HFFc6 (cell line): ENCODE measurements at places on chromosomes 11 and 22. TPM values are rescaled to one million over a fixed set of nuclear protein-coding genes. Genes with fewer than 3 reads are reported as not detected.

The NXPE4 gene
- not detected in 2 replicates for total RNA-seq

DNA sequence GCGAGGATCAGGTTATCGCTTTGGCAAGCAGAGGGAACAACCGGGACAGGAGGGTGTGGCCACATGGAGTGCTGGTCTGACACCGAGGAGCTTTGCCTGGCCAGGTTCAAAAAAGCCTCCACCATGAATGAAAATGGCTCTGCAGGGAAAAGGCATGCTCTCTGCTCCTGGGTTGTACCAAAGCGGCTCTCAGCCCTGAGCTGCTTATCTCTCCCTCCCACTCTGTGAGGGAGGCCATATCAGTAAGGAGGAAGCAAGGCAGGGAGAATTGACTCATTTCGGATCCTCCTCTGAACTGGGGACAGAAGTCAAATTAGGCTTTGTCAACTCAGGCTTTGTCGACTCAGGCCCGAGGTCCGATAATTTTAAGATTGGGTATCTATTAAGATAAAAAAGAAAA lies 82.9 kb upstream of the CRTAM start:
- no peak for DNase-seq

GRCh38 chr11:105000797-105001196 lies 22.2 kb downstream of the CASP5 start:
- DNase-seq, result no peak

The CBX7 gene
- 6.7 to 7.7 TPM (median 7.4 TPM) in 3 replicates for total RNA-seq

The CKAP5 gene
- total RNA-seq, result 92.9 to 125 TPM (median 109 TPM) in 3 replicates

GRCh38 chr11:121105481-121106195 lies 4.6 kb downstream of the TECTA start:
- no peak for DNase-seq

DNA sequence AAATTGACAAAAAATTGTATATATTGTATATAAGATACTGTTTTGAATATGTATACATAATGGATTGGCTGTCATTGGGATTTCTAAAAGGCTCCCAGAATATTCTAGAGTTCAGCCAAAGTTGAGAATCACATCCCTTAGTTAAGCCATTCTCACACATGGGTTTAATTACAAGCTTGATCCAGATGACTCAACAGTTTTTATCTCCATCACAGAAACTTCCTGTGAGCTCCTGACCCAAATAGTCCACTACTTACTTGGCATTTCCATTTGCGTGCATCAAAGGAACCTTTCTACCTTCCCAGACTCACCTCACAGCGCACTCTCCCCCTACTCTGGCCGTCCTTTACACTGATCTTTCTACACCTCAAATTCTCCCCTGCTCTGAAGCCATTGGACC lies 184.8 kb upstream of the ARHGAP20 start:
- DNase-seq, result peak; percentile 73

- DNase-seq, result no peak
Observed at GRCh38 chr22:31271485-31271884, 20.8 kb downstream of the PIK3IP1 start.

DNA sequence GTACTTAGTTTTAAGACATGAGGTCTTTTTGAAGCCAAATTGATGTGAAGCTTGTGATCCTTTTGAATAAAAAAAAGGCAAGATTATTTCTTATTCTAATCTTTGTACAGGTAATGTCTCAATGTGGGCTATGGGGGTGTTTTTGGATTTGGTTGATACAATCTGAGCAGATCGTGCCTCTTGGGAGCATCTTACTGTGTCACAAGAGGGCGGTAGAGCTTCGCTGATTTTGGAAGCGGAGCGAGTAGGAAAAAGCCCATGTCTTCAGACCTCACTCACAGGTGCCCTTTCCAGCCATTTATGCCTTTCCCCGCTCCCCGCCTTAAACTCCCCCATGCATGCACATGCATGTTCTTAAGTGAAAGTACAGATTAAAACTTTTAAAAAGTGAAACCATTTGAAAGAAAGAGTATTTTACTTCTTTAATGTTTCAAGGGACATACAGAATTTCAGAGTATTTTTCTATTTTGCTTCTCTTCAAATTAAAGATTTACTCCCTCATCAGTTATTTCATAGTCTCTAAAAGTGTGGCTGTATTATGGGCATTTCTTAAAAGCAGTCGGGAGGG lies 18.8 kb downstream of the DDX25 start:
- DNase-seq, result peak; percentile 44

DNA sequence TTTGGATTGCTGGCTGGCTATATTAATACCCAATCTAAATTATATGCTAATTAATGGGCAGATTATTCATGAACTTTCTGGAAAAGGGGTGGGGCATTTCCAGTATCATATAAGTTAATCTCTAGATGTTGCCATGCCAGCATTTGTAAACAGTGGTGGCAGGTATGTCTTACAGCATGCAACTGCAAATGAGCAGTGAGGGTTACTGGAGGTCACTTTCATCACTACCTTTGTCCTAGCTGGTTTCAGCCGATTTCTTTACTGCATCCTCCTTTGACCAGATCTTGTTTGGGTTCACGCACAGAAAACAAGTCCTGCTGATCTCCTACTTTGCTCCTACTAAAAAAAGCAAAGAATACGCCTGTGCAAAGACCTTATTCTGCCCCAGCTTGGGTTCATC lies 89.1 kb upstream of the USP47 start:
- no peak for DNase-seq

DNA sequence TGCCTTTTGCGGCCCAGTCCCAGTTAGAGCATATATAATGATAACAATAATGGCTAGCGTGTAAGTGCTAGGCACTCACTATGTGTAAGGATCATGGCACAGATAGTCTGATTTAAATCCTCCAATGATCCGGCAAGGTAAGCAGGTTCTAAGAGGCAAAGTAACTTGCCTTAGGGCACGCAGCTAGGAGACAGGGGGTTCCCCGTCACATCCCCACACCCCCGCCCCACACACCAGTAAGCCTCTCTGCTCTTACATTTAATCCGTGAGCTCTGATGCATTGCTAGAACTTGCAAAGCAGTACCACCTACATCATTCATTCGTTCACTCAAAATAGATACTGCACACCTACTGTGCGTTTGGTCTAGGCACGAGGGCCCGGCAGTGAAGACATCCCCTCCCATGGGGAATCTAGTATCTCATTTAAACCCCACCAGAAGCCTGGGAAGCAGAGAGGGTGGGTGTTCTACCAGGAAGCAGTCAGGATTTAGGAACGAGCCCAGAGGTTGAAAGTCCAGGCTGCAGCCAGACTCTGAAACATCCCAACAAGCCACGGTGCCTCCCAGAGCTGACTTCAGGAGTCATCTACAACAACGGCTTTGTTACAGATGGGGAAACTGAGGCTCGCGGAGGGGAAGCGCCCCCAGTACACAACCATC lies 20.6 kb downstream of the TMPRSS6 start:
- no peak for DNase-seq

DNA sequence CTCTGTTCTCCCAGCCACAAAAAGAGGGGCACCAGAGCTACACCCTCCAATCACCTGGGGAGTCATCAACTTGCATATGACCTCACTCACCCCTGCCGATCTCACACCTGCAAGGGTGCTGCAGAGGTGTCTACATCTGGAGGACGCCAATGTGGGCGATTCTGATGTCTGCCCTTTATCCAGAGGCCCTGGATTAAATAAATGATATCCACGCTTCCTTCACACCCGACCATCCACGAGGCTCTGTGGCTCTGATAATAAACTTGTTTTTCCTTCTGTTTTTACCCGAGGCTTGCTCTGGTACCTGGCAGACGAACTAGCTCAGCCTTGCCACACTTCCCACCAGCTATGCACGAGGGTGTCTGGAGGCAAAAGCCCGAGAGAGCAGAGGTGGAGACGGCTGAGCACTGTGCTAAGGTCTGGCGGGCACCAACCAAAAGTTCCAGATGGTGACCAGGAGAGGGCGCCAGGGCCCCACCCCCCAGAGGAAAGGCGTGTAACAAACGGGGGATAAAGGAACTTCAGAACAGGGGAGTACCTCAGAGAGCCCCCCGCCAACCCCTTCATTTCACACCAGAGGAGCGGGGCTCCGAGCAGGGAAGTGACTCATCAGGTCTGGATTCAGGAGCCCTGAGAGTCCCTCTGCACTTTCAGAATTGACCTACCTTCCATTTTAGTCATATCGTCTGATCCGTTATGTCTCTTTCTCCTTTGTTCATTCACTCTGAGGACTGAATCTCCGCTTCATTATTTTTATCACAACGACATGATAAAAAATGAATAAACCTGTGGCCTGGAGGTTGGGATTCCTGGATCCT lies 13.5 kb downstream of the SCN3B start:
- no peak for DNase-seq

- DNase-seq, result no peak
Observed at GRCh38 chr11:64245401-64245796, 1.3 kb downstream of the PPP1R14B start.

GRCh38 chr11:100031973-100032372 lies 655.1 kb upstream of the ARHGAP42 start:
- no peak for DNase-seq

GRCh38 chr11:69446108-69446507 lies 35.4 kb upstream of the LINC01488 start:
- DNase-seq, result no peak

DNA sequence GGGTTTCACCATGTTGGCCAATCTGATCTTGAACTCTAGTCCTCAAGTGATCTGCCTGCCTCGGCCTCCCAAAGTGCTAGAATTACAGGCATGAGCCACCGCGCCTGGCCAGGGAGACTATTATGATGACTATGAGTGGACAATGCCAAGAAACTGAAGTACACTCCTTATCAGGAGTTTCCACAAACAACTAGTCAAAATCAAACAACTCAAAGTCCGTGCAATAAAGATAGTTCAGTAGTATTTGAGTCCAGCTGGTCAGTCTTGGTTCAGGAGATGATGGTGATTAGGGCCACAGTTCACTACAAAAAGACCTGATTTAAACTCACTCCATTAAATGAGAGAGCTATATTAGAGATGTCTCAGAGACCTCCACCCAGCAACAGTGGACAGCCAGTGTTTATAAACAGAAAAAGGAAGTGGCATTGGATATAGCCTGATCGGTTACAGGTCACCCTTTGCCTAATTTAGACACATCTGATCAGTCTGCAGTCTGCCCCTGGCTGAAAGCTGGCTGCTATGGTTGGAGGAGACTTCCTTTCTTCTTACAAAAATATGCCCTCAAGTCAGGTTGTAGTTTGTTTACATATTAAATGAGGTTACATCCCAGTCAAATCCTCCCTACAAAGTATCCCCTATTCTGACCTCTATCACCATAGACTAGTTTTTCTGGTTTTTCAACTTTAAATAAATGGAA lies 17.0 kb downstream of the CD3E start:
- DNase-seq, result no peak

DNA sequence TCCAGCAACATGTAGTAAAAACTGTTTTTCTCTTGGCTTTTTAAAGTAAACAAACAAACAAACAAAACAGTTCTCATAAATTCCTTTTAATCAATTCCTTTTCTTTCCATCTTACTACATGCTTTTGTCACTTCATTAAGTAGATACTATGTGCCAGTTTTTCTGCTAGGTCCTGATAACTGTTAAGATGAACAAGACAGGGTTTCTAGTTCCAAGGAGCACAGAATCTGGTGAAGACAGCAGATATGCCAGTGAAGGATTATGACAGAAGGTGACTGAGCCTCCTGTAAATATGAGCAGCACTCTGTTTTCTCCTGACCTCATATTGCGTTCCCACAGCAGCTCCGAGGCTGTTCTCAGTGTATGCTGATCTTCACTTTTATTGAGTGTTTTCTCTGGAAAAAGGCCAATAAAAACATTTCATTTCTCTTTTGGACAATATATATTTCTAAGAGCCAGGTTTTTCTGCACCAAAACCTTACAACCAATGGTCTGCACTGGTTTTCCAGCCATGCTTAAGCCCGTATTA lies 45.8 kb downstream of the HEPHL1 start:
- no peak for DNase-seq

The TBX10 gene
- total RNA-seq, result not detected in 2 replicates

The GLYAT gene
- not detected in 3 replicates for total RNA-seq

DNA sequence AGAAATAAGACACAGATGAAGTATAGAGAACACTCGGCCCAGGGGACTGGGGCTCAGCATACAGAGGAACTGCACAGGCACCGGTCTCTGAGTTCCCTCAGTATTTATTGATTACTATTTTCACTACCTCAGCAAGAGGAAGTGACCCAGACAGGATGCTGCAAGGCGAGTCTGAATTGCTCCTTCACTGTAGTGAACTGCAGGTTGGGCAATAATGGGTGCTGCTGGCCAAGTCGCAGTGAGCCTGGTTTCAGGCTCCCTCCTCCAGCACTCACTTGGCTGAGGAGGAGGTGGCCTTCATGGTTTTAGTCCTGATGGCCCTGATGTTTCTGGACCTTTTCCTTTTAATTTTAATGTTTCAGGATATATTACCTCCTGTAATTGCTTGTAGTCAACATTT lies 10.4 kb downstream of the OR52K2 start:
- DNase-seq, result no peak

DNA sequence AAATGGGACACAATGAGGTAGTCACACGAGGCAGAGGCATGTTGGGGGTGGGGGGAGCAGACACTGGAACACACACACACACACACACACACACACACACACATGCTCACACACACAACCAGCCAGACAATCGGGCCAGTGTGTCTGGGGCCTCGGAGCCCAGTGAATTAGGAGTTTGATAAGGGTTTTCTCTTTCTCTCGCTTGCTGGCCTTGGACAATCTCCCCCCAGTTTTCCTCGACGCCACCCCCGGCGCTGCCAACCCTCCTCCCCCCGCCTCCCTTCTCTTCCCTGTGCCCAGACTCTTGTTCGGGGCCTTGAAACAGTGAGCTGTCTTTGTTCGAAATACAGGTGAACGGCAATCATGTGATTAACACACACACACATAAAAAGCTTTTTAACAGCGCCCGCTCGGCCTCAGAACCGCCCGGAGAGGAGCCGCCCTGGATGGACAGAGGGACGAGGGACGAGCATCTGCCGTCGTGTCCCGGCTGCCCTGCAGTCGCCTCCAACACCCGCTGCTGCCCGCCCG lies 1.5 kb upstream of the SOX10 start:
- no peak for DNase-seq

DNA sequence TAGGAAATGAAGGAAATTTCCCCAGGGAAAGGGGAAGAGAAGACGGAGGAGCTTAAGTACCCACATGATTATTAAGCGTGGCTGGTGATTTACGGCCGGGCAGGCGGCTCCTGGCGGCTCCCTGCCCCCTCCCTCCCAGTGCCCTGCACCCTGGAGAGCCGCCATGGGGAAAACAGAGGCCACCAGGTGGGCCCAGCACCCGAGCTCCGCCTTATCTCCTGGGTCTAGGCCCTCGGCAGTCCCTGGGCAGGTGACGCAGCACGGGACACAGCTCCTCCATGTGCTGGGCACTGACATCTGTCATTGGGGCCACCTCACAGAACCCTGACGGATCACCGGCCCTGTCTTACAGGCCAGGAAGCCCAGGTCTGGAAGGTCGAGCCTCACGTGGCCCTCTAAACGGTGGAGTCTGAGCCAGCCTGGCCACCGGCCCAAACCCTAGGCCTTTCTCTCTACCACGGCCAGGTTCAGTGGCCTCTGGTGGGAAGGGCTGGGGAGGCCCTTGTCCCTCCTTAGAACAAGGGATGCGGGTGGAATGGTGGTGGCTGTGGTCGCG lies 60.2 kb upstream of the PPARA start:
- DNase-seq, result no peak

DNA sequence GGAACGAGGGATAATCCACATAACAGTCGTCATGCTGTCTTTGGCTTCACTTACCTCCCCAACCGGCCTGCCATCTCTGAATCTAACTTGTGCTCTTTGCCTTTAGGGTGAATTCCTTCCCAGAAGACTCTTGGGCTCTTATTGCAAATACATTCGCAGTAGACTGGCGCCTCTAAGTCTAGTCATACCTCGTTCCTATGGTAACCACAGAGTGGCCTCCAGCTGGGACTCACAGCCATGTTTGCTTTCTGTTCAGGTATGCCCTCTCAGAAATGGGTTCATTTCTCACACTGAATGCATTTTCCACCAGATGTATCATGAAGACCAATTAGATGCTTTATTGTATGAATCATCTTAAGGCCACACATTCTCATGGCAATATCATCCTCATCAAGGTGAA lies 112.7 kb downstream of the FAR1 start:
- DNase-seq, result no peak

The PHETA2 gene
- 7.7 to 12.7 TPM (median 11.5 TPM) in 3 replicates for total RNA-seq
